ENCODE measurements at places on chromosomes 3 and 15. TPM values are rescaled to one million over a fixed set of nuclear protein-coding genes. Genes with fewer than 3 reads are reported as not detected.
A peak's percentile ranks its signal among the peaks of the same experiment; 100 is the strongest.

Gene TIGIT
- not detected for total RNA-seq

- no peak for DNase-seq
These were observed 58.9 kb downstream of the SLMAP start for GRCh38 chr3:57815036-57815435.

GRCh38 chr15:63056829-63057228 lies 14.3 kb downstream of the TPM1 start:
- no peak for DNase-seq

GRCh38 chr15:38843736-38844590 lies 279.3 kb upstream of the RASGRP1 start:
- no peak for DNase-seq

Gene ITIH1
- not detected for total RNA-seq

DNA sequence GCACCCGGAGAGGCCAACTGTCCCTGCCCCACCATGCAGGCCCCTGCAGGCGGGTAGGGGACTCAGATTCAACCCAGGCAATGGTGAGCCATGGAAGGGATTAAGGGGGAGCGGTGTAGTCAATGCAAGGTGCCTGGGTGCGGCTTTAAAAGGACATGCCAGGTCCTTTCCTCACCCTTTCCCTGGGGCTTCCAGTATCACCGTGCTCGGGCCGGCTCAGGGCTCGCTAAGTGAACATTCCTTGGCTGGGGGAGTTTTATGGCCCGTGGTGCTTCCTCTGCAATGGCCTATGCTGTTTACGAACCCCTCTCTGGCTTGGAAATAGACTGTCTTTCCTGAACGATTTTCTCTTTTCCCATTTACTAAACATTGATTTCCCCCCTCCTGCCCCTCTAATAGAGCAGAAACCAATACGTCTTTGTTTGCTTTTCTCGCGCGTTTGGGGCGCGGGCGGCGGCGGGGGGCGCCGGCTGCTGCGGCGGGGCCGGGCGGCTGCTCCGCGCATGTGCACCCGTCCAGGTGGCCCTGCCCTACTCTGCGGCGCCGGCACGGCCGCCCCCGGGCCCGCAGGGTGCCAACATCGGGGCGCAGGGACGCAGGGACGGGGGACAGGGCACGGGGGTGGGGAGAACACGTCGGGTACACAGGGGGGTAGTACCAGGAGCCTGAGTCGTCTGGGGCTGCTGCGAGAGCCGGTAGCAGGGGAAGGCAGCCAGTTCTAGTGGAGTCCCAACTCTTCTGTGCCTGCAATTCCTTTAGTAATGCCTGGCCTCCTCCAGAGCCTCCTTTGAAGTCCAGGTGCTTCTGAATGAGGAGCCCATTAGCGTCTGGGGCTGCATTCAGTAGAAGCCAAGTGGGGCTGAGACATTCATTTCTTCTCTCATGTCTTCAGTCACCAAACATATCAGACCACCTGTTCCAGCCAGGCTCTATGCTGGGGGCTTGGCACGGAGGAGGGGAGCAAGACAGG lies 26.9 kb upstream of the CACNA2D2 start:
- no peak for DNase-seq

DNA sequence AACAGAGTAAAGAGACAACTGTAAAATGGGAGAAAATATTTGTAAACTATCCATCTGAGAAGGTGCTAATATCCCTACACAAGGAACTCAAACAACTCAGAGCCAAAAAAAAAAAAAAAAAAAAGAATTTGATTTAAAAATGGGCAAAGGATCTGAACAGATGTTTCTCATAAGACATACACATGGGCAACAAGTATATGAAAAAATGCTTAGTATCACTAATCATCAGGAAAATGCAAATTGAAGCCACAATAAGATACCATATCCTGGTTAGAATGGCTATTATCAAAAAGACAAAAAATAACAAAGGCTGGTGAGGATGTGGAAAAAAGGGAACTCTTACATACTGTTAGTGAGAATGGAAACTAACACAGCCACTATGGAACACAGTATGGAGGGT lies 36.2 kb downstream of the TXNRD3 start:
- no peak for DNase-seq

DNA sequence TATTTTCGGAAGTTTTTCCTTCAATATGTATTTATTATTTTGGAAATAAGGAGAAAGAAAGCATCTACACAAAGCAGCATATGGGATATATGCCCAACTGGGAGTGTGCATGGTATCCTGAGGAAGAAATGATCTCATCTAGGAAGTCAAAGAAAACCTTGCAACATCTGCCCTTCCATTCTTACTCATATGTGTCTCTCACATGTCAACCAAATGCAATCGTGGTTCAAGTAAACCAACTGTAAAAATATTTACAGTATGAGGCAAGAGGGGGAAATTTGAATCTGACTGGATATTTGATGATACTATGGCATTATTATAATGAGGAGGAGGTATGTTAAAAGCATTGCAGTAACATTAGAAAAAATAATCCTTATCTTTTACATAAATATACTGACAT lies 3.2 kb upstream of the SCG3 start:
- peak; percentile 15 for DNase-seq

Gene CCR9
- not detected for total RNA-seq

GRCh38 chr15:38699633-38700230 lies 135.1 kb upstream of the RASGRP1 start:
- DNase-seq: peak; percentile 84

Gene ROBO2
- total RNA-seq: not detected

GRCh38 chr3:88824666-88825564 lies 282.5 kb upstream of the EPHA3 start:
- DNase-seq: no peak

Gene AMOTL2
- total RNA-seq: 96.0 TPM

DNA sequence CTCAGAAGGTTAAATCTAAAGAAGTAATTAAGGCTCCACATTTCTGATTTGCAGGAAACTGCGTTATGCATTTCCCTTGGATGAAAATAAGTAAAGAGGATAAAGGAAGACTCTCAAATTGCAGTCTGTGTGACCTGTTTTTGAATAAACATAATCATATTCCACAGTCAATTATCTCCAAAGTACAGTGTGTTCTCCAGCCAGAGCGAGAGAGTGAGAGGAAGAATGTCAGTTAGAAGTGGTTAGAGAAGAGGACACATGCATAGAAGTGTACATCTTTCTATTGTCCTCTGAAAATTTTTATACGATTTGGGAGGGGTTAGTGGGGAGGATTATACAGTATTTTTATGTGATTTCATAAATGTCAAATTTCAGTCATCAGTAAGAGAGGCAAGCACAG lies 487.1 kb downstream of the LPP start:
- no peak for DNase-seq

DNA sequence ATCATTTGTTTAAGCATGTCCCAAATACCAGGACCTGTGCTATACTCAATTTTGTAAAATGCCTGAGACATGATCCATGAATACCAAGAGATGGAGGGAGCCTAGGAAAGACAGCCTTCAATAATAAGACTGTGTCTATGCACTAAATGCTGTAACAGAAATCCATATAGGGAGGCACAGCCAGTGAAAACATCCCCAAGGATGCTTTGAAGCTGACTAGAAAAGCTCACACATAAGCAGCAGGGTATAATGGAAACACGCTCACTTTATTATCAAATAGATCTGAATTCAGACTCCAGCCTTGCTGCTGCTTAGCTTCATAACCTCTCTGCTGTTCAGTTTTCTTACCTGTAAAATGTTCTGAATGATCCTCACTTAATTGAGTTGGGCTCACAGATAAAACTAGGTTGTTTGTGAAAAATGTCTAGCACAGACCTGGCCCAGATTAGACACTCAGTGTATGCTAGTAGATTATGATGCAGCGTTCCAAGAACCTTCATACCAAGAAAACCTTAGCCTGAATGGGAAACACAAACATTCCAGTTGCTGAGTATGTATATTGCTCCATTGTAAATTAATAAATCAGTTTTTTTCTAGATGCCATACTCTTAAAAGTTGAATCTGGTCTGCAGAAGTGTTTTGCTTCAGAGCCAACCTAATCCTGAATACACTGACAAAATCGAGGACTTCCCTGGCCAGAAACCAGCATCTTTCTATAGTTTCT lies 3.8 kb upstream of the LARP6 start:
- no peak for DNase-seq

Gene EDEM1
- total RNA-seq: 39.4 TPM

Gene ZPLD1
- not detected for total RNA-seq

Gene SMCO1
- not detected for total RNA-seq

GRCh38 chr3:175018946-175019727 lies 160.0 kb downstream of the NAALADL2 start:
- DNase-seq: peak; percentile 16
